ENCODE measurements at places on chromosomes 4 and X.

GRCh38 chr4:53908661-53909078 is 155.7 kb downstream of the CHIC2 start:
- DNase-seq, result no peak

- no peak for DNase-seq
Observed at GRCh38 chr4:77848508-77848907, 14.1 kb upstream of the MRPL1 start.

GRCh38 chr4:76977113-76977512 is 27.6 kb downstream of the SEPTIN11 start:
- no peak for DNase-seq

GRCh38 chr4:172061204-172061603 is 248.0 kb downstream of the GALNTL6 start:
- DNase-seq, result no peak

DNA sequence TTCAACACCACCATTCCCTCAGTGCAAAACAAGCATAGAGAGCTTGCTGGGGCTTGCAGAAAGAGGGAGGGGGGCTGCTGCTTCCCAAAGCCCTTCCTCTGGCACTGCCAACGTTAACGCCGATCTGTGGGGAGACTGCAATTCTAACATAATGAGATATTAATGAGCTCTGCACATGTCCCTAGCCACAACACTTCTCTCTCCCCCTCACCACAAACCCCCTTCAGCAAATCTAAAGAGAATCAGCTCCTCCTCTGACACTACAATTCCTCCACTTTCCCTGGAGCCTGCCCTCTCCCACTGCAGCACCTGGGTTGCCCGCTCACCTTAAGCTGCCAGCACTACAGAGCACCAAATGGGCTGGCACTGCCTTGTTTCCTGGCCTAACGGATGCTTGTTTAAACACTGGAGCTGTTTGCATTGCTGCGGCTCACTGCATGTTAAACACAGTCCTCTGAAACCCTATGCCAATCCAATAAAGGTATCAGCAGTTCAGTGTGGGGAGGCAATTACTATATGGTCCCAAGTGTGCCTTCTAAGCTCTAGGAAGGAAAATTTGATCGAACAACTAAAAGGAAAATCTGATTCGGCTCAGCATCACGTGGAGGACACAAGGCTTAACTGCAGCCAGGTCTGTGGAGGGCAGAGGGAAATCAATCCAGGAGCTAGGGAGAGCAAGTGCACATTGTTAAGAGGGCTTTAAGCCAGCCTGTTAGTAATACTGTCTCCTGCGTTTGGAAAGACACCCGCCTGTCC is 232.4 kb downstream of the MAML3 start:
- DNase-seq, result no peak

DNA sequence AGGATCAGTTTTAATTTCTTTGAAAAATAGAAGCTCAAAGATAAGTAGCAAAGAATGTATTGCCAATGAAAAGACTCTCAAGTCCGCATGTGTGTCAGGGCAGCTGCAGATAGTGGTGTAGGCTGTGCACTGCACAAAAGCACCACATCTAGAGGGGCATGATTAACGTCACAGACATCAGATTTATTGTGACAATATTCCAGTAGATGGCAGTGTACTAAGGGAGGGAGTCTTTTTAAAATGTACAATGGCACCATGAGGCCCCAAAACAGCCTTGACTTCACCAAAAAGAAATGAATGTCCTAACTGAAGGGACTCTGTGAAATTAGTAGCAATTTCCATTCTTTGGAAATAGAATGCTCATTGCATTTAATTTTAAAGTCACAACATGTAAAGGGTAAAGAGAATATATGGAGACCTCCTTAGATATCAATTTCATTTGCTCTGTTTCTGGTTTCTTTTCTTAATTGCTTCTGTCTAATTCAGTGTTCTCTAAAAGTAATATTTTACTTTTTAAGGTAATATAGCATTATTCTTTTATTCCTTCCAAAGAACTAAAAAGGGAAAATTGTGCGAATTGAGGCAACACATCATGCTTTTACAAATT is 98.4 kb downstream of the ZNF827 start:
- no peak for DNase-seq

GRCh38 chr4:61827907-61828391 is 627.8 kb downstream of the ADGRL3 start:
- no peak for DNase-seq

DNA sequence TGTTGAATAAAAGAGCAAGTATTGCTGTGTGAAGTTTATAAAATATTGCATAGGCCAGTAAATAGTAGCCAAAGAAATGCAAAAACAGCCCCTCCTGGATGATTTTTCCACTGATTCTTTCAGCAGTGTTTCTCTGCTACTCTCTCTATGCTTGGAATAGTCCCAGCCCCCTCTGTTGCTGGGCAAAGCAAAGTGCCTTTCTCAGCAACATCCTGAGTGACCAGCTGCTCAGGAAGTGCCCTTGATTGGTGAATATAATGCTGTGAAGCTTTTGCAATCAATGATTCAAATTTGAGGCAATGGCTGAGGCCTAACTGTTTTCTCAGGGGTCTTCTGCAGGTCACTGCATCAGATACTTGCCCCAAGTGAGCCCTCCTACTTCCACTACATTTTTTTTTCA is 656.7 kb downstream of the ZNF674 start:
- no peak for DNase-seq

GRCh38 chrX:124274438-124275181 is 57.9 kb upstream of the TEX13D start:
- no peak for DNase-seq

- no peak for DNase-seq
Observed at GRCh38 chrX:31314921-31315320, 243.1 kb upstream of the FTHL17 start.

- no peak for DNase-seq
Observed at GRCh38 chrX:79159800-79160199, 15.3 kb downstream of the GPR174 start.

DNA sequence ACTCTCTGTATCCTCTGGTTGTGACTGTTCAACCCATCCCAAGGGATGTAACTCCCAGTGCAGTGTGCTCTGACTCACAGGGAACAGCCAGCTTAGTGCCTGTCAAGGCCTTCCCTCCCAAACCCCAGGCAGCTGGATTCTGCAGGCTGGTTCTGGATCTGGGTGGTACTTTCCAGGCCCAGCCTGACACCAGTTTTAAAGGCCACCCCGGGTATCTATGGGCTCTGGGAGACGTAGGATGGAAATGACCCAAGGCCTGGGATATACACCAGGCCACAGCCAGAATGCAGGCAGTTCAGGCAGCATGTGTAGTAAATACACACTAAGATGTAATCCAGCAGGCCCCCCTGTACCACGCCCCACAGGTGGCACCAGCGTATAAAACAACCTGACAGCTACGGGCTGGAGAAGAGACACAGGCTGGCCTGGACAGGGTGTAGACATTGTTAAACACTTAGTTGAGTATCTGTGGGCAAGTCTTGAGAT is 64.2 kb downstream of the SPINK2 start:
- no peak for DNase-seq

DNA sequence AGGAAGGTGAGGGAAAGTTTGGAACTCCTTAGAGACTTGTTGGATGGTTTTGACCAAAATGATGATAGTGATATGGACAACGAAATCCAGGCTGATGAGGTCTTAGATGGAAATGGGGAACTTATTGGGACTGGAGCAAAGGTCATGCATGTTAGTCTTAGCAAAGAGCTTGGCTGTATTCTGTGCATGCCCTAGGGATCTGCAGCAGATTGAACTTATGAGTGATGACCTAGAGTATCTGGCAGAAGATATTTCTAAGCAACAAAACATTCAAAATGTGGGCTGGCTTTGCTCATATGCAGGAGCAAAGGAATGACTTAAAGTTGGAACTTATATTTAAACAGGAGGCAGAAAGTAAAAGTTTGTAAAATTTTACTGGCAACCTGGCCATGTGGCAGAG is 489.3 kb upstream of the DIPK2B start:
- no peak for DNase-seq

- DNase-seq, result no peak
Observed at GRCh38 chr4:76175336-76175735, 27.1 kb upstream of the NUP54 start.

- DNase-seq, result no peak
Observed at GRCh38 chrX:118644378-118644777, 83.0 kb upstream of the IL13RA1 start.

DNA sequence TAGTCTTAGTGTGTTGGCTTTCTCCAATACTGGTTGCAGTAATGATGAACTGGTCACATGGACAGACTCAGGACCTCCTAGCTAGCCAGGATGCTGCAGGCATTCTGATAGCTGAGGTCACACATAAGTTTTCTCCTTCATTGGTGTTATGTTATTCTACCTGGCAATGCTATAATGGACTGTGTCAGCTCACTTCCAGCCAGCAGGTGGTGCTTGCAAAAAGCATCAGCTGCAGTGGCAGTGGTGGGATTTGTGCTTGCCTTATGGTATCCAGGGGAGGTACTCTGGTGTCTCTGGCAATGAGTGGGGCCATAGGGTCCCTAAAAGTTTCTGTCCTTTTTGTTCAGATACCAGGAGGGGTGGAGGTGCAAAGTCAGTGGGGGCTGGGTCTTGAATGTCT is 33.6 kb downstream of the ZNF330 start:
- DNase-seq, result no peak

DNA sequence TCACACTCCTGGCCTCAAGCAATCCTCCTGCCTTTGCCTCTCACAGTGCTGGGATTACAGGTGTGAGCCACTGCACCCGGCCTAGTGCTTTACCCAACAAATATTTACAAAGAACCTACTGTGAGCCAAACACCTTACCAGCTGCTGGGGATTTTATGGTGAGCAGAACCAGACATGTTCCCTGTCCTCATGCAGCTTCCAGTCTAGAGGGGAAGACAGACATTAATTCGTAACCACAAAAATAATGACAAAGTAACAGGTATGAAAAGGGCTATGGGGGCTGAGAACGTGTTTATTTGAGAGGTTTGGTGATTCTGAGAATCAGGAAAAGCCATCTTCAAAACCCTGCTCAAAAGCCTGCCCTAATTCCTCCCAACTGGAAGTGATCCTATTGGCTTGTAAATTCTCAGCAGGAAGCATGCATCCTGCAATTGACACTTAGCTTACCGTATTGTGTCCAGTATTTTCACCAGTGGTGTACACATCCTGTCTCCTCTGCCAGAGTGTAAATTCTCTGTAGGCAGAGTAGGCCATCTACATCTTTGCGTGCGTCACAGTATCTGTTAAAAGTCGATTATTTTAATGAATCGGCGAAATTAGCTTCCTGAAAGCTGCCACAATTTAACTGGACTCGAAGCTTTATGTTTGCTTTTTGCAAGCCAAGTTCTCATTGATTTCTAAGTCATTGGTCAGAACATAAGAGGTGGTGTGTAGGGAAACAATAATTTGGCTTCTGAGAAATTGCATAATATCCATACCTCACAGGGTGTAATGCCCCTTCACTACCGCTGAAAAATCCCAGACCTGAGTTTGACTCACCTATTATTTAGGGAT is 67.0 kb downstream of the TMEM156 start:
- DNase-seq, result no peak

GRCh38 chrX:54794795-54795194 is 3.3 kb downstream of the ITIH6 start:
- no peak for DNase-seq

DNA sequence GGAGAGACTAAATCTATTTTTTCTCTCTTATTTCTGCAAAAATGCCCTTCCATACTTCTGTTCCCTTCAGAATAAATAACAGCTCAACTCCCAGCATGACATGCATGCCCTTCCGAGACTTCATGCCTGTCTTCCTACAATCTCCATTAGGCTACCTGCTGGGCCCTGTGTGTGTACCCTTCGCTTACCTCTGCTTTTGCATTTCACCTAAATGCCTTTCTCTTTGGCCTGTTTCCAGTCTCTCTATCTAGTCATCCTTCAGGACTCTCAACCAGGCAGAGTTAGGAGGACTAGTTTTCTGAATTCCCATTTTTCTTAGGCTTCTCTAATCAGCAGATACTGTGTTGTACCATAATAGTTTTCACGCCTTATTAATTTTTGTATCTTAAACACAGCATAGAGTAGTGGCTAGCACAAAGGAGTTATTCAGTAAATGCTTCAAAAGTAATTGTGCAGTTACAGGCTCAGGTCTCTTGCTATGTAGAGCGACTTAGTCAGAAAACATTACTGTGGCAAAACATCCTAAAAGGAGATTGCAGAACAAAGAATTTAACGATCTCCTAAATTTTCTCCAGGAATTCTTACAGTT is 20.5 kb downstream of the SEPTIN11 start:
- no peak for DNase-seq

DNA sequence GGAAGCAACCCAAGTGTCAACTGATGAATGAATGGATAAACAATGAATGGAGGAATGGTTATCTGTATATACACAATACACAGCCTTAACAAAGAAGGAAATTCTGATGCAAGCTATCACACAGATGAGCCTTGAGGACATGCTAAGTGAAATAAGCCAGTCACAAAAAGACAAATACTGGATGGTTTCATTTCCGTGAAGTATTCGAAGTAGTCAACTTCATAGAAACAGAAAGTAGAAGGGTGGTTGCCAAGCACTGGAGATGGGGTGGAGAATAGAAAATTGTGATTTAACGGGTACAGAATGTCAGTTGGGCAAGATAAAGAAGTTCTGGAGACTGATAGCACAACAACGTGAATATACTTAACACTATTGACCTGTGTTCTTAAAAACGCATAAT is 28.2 kb downstream of the CENPU start:
- no peak for DNase-seq

- DNase-seq, result no peak
Observed at GRCh38 chr4:85952528-85952927, 407.3 kb downstream of the MAPK10 start.

DNA sequence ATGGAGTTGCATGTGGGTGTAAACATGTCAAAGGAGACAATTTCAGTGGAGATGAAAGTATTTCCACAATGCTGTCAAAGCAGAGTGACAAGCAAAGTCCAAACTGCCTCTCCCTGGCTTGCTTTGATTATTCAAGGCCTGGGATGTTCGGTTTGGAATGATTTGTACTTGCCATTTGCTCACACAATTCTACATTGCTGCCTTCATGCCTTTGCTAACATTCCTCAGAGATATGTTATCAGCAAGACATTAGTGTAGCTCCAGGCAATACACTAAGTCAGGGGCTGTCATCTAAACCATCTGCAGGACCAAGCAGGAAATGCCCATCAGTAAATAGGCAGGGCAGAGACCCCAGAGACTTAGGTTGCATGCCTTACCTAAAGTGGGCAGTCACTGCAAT is 79.6 kb upstream of the C1QTNF7 start:
- no peak for DNase-seq

- no peak for DNase-seq
Observed at GRCh38 chrX:141936080-141936479, 32.4 kb downstream of the MAGEC1 start.

- DNase-seq, result peak; percentile 54
Observed at GRCh38 chr4:185183622-185184281, 20.0 kb downstream of the CFAP97 start.

GRCh38 chr4:48667148-48667547 is 112.9 kb downstream of the FRYL start:
- no peak for DNase-seq

DNA sequence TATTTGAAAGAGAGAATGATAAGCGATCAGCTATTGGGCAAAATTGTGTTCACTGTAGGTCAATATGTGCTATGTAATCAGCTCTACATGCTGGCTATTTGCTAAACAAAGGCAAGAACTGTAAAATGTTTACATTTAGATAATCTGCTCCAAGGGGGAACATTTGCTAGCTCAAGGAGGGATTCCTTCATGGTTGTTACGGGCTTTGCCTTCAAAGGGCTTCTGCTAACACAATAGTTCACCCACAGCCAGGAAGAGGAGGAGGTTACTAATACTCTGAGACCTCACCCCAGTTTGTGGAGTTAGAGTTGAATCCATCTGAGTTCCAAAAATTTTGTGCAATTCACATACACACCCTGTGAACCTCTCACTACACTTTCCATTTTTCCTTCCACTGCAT is 107.6 kb upstream of the BMP3 start:
- no peak for DNase-seq
